ENCODE measurements at places on chromosomes 16 and 17.

DNA sequence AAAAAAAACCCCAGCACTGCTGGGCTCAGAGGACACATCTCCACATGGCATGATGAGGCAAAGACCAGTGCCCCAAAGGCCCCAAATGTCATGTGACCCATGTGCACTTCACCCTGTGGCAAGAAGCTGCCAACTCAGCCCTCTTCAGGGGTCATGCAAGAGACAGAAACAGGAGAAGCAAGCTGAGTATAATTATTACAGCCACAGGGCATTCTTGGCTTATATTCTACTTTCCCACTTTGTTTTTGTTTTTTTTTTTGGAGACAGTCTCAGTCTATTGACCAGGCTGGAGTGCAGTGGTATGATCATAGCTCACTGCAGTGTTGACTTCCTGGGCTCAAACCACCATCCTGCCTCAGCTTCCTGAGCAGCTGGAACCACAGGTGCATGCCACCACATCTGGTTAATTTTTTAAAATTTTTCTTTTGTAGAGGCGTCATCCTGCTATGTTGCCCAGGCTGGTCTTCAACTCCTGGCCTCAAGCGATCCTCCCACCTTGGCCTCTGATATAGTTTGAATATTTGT is 32.7 kb upstream of the LITAF start:
- no peak for DNase-seq

DNA sequence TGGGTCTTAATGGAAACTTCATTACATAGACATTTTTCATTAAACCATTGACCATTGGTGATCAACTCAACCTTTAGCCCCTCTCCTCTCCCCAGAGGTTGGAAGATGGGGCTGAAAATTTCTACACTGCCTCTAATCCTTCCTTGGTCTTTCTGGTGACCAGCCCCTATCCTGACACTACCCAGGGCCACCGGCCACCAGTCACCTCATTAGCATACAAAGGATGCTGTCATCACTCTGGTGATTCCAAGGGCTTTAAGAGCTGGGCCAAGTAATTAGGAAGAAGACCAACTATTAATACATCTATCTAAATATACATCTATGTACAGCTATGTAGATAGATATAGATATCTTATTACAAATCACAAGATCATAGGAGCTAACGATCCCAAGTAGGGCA is 111.2 kb upstream of the IRX6 start:
- no peak for DNase-seq

- DNase-seq = peak; percentile 64
These were observed at the start of gene PTGES3L for GRCh38 chr17:42979511-42980273. Gene PTGES3L (minus strand): TSS chr17:42980080. CDS start chr17:42980053, 27 bp downstream.

- DNase-seq = no peak
These were observed 25.5 kb downstream of the MYOCD start for GRCh38 chr17:12691173-12691572.

GRCh38 chr17:66755101-66755943 is 79.6 kb upstream of the CACNG5 start:
- no peak for DNase-seq

GRCh38 chr16:29025735-29026134 is 40.9 kb downstream of the LAT start:
- no peak for DNase-seq

DNA sequence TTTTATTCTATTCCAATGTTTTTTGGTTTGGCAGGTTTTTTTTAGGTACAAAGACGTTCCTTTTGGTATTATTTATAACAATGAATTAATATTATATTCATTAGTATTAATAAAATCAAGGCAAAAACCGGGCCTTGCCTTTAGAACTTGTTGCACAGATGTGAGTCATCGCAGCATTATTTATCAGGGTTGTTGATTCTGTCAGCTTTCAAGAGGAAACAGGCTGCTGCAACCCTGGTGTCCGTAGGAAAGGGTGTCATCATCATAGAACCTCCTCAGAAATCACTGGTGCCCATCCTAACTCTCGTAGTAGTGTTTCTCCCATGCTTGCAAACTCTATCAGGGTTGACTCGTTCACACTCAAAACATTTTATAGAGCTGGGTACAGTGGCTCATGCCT is 10.2 kb upstream of the LRRC37B start:
- no peak for DNase-seq
